MM.1S (cell line): ENCODE measurements at places on chromosomes 13 and 19.

- H3K4me1 ChIP-seq, result no peaks in the 10 kb centered on the region
- no peak overlapping the region for H3K4me3 ChIP-seq
- no peaks in the 10 kb centered on the region for H3K27me3 ChIP-seq
- no peaks in the 10 kb centered on the region for H3K36me3 ChIP-seq
Measured at GRCh38 chr13:20144141-20144850, 16.6 kb downstream of the GJA3 start.

DNA sequence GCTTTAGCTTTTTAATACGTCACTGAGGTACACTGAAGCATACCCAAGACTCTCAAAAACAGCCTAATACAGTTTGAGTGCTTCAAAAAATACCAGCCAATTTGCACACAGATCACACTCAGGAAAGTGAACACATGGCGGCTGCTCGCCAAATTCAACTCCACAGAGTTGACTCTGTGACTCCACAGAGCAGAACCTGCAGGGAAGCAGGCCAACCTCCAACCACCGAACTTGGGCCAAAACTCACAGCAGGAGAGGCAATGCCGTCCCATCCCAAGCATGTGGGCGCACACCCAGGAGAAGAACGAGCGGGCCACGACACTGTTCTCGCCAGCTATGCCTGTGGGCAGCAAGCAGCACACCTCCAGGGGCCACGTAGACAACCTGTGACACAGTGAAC, 21.1 kb downstream of the ELL start:
- no peaks in the 10 kb centered on the region for H3K36me3 ChIP-seq
- H3K27ac ChIP-seq, result no peak overlapping the region
- no peak for DNase-seq

DNA sequence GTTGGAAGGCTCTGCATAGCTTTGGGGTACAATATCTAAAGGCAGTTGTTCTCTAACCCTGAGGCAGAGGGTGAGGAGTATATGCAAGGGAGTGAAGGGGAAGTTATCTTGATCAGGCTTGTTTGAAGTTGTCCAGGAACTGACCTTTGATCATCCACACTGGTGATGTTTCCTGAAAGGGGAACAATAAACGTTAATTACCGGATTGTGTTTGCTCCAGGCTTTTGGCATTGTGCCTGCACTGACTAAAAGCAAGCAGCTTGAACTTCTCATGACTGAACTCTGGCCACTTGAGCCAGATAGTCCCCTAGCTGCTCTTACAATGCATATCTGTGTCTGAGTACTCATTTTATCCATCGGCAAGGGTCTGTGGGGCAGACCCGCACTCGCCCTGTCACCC, 27.0 kb upstream of the ZNF726 start:
- no peak overlapping the region for H3K4me3 ChIP-seq
- no peak for DNase-seq
- H3K4me1 ChIP-seq, result no peaks in the 10 kb centered on the region
- H3K27ac ChIP-seq, result no peak overlapping the region

GRCh38 chr13:31050486-31051400, 111.0 kb downstream of the HSPH1 start:
- H3K4me1 ChIP-seq, result no peaks in the 10 kb centered on the region
- no peak overlapping the region for H3K27ac ChIP-seq
- H3K4me3 ChIP-seq, result no peak overlapping the region
- no peaks in the 10 kb centered on the region for H3K36me3 ChIP-seq
- H3K27me3 ChIP-seq, result no peaks in the 10 kb centered on the region

DNA sequence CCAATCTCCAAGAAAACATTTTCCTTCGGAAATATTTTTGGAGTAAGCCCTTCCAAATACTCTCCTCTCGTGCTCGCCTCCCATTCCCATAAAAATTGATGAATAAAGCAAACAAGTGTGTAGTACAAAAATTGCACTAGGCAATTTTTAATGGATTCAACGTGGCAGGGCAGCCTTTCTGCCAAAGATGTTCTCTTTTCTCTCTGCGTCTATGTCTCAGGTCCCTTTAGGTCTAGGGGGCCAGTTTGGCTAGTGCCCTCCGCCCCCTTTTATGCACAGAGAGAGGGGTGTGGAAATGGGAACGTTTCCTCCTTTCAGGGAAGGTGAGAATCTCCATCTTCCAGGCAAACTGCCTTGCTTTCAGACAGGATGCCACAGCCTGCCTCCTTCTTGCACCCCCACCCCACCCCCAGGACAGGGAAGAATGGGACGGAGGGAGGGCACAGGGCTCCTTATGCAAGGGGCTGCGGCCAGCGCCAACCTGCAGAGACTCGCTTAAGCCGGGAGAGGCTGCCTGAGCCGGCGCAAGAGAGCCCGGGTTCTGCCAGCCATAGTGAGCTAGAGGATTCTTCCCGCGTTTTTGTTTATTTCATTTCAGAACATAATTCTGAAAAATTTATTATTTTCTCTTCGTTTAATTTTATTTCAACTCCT, 2.7 kb upstream of the ZIC2 start:
- no peaks in the 10 kb centered on the region for H3K4me1 ChIP-seq
- H3K27ac ChIP-seq, result no peak overlapping the region
- H3K4me3 ChIP-seq, result no peak overlapping the region

GRCh38 chr19:46115396-46116106, 8.9 kb downstream of the IGFL3 start:
- no peaks in the 10 kb centered on the region for H3K4me1 ChIP-seq
- no peak overlapping the region for H3K4me3 ChIP-seq
- no peaks in the 10 kb centered on the region for H3K36me3 ChIP-seq
- H3K27ac ChIP-seq, result no peak overlapping the region
- DNase-seq, result peak; percentile 7

GRCh38 chr13:112767506-112768471, 78.0 kb downstream of the ATP11A start:
- no peak overlapping the region for H3K27ac ChIP-seq
- no peaks in the 10 kb centered on the region for H3K4me1 ChIP-seq
- no peaks in the 10 kb centered on the region for H3K36me3 ChIP-seq
- H3K27me3 ChIP-seq, result no peaks in the 10 kb centered on the region
- no peak for DNase-seq
- no peak overlapping the region for H3K4me3 ChIP-seq

- no peaks in the 10 kb centered on the region for H3K4me1 ChIP-seq
- H3K27me3 ChIP-seq, result no peaks in the 10 kb centered on the region
- H3K36me3 ChIP-seq, result no peaks in the 10 kb centered on the region
- no peak overlapping the region for H3K4me3 ChIP-seq
- DNase-seq, result no peak
Measured at GRCh38 chr19:28701491-28701890, 511.5 kb downstream of the UQCRFS1 start.

- H3K4me1 ChIP-seq, result 0 out of 2 replicates have a peak, but pooled peaks cover 8% of the 10 kb centered on the region
- no peaks in the 10 kb centered on the region for H3K36me3 ChIP-seq
- no peak for DNase-seq
- no peak overlapping the region for H3K4me3 ChIP-seq
- no peak overlapping the region for H3K27ac ChIP-seq
Measured at GRCh38 chr13:105135852-105136615, 1399.4 kb downstream of the EFNB2 start.

- H3K27me3 ChIP-seq, result peaks cover 63% of the 10 kb centered on the region
- no peak overlapping the region for H3K27ac ChIP-seq
- H3K4me1 ChIP-seq, result no peaks in the 10 kb centered on the region
Measured at GRCh38 chr19:30215248-30215647, 156.9 kb upstream of the ZNF536 start.

- no peaks in the 10 kb centered on the region for H3K36me3 ChIP-seq
- DNase-seq, result no peak
- H3K4me1 ChIP-seq, result no peaks in the 10 kb centered on the region
- H3K27me3 ChIP-seq, result peaks cover 95% of the 10 kb centered on the region
- H3K4me3 ChIP-seq, result no peak overlapping the region
- no peak overlapping the region for H3K27ac ChIP-seq
Measured at GRCh38 chr19:15828121-15828610, 12.7 kb upstream of the OR10H1 start.

GRCh38 chr13:107817647-107818287, 397.6 kb downstream of the LIG4 start:
- no peak overlapping the region for H3K4me3 ChIP-seq
- H3K27me3 ChIP-seq, result no peaks in the 10 kb centered on the region
- no peaks in the 10 kb centered on the region for H3K36me3 ChIP-seq
- DNase-seq, result no peak
- H3K27ac ChIP-seq, result no peak overlapping the region
- no peaks in the 10 kb centered on the region for H3K4me1 ChIP-seq

GRCh38 chr13:28967029-28967915, 147.1 kb downstream of the MTUS2 start:
- no peak for DNase-seq
- no peaks in the 10 kb centered on the region for H3K27me3 ChIP-seq
- no peaks in the 10 kb centered on the region for H3K36me3 ChIP-seq
- H3K27ac ChIP-seq, result no peak overlapping the region

GRCh38 chr13:76769271-76769791, 116.9 kb downstream of the KCTD12 start:
- no peak overlapping the region for H3K4me3 ChIP-seq
- H3K27ac ChIP-seq, result no peak overlapping the region
- H3K4me1 ChIP-seq, result no peaks in the 10 kb centered on the region
- H3K27me3 ChIP-seq, result no peaks in the 10 kb centered on the region

DNA sequence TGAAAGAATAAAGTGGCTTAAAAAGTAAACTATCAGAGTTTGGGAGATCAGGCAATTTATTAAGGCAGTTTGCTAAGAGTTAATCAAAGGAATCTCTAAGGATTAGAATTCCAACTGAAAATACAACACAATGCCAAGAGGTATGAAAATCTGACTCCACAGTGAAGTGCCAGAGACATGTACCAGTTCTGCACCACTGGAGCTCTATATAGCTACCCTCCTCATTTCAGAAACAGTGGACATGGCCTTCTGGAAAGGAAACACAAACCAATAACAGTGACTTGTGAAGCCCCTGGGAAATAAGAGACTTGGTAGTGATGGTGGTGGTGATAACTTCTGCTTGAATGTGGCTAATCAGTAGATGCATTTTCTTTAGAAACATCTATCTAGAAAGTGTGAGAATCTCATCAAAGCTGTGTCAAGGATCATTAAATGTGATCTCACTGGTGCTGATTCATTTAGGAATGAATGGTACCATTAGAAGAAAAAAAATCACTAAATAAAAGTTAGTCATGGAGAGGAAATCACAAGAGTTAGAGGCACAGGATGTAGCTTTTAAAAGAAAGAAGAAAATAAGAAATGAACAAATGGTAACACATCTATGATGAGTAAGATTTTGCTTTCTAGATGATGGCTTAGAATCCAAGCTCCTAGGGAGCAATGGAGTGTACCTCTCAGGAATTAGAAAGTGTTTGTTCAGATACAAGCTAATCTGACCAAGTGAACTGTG, 20.1 kb upstream of the N4BP2L1 start:
- DNase-seq, result no peak
- no peaks in the 10 kb centered on the region for H3K27me3 ChIP-seq
- no peak overlapping the region for H3K4me3 ChIP-seq
